ENCODE measurements at places on chromosomes 16 and 17.

DNA sequence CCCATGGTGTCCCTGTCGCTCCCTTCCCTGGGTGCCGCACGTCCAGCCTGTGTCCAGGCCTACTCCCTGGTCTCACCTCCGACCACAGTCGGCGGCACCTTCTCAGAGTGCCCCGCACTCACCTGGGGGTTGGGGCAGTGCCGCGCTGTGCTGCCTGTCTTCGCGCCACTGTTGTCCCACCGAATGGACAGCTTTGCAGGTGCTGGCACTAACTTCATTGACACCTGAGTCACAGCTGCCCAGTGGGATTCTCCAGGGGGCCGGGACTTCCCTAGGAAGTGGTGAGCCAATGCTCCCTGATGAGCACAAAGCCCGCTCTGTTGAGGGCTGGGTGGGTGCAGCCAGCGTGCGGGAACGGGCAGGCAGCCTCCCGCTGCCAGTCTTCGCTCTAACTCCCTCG, 24.3 kb upstream of the DBNDD1 start:
- no peak for DNase-seq

GRCh38 chr16:48441863-48442279, 56.7 kb upstream of the SIAH1 start:
- no peak for DNase-seq

DNA sequence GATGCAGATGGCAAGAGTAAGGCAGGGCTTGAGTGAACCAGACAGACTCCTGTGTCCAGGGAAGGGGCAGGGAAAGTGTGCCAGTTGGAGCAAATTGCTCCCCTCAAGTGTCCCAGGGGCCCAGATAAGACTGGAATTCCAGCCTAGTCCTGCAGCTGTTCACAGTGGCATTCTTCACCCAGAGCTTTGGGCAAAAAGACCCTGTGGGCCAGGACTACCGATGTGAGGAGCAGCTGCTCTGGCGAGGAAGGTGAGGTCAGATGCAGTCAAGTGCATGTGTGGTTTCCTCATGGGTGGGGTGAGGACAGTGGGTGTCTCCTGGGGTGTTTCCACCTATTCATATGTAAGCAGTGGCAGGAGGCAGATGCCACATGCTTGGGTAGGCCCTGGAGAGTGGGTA, 14.3 kb downstream of the NEUROD2 start:
- no peak for DNase-seq

DNA sequence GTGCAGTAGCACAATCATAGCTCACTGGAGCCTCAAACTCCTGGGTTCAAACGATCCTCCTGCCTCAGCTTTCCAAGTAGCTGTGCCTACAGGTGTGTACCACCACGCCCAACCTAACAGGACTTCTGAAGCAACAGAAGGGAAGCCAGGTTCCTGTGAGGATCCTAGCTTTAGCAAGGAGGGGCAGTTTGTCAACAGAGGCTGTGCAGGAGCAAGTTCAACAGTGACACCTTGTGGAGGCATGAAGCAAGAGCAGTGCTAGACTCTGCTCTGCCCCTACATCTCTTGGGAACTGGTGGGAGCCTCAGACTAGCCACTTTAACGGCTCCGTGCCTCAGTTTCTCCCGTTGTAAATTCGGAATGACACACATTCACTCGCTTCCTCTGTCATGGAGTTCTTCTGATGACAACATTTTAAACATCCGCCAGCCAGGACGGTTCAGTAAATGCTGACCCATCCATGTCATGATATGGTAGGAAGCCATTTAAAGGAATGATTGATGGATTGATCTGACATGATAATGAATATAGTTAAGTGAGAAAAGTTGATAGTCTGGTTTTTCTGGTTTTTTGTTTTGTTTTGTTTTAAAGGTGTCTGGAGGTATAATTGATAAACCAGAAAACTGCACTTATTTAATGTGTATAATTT, 218.7 kb downstream of the MRTFB start:
- DNase-seq = no peak

DNA sequence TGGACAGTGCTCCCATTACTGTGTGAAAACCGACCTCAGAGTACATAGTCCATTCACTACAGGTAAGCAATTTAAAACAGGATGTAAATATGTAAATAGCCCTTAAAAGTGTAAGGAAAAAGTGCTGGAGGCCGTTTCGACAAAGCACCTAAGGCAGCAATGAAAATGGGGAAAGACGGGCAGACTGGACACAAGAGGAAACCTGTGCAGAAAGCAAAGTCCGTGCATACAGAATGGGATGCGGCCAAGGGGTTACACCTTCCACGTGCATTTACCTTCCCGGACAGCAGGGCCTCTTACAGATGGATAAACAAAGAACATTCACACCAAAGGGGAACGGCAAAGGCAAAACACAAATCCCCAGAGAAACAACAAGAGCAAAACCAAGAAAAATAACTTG, 32.0 kb downstream of the LMF1 start:
- DNase-seq = no peak

DNA sequence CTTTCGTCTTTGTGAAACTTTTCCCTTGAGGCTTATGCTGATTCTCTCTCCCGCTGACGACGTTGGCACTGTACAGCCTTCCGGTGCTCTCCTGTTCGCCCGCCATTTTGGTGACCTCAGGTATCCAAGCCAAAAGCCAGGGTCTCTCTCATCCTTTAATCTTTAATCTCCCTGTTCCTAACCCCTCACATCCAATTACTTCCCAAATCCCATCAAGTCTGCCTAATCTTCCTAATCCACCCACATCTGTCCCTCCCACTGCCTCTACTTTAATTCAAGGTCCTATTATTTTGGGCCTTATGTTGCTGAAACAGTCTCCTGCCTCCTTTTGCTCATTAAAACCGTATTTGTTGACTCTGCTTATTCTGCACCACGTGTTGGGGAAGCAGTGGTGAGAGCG, 7.3 kb downstream of the WRAP53 start:
- no peak for DNase-seq

DNA sequence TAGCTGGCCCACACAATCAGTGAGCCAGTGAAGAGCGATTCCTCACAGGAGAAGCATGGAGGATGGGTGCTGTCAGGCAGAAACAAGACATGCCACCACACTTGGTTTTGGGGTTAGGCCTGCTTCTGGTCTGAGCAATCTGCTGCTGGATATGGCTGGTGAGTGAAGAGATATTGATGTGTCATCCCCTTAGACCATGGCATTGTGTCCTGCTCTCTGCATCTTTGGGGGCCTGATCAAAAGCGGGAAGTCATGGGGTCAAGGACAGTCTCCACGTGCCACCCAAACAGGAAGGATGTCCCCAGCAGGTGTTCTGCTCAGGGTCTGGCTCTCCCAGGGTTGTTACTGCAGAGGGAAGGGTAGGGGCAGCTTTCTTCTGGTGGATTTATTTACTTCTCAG, 140.7 kb downstream of the PRKCB start:
- no peak for DNase-seq

GRCh38 chr16:54577651-54578128, 291.1 kb upstream of the IRX3 start:
- no peak for DNase-seq

DNA sequence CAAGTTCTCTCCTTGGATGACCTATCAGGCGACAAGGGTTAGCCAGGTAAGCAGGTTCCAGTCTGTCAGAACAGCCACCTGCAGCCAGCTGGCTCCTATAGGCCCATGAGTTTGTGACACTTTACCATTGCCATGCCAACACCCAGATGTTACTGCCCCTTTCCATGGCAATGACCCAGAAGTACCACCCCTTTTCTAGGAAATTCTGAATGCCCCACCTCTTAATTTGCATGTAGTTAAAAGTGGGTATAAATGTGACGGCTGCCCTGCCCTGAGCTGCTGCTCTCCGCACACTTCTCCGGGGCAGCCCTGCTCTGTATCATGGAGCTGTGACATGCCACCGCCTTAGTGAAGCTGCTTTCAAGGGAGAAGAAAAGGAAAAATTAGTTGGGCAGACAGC, 10.0 kb upstream of the SECTM1 start:
- DNase-seq = no peak

DNA sequence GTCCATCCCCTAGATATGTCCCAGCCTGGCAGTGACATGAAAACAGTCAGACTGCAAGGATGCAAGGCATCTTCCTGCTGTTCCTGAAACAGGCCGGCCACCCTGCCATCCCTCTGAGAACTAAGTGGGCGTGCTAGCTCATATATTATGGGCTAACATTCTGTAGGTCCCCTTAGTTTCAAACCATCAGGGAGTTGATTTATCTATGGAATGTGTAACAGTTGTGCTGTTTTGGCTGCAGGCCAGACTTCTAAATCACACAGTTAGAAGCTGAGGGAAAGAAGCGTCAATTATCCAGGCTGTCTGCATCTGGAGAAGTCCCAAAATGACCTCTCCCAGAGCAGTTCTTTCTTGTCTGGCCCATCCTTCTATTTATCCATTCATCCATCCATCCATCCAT, 102.7 kb upstream of the DNAH9 start:
- no peak for DNase-seq

GRCh38 chr16:50480206-50480605, 68.0 kb upstream of the NKD1 start:
- no peak for DNase-seq

- DNase-seq = no peak
Observed at GRCh38 chr17:77865112-77865611, 93.3 kb upstream of the TNRC6C start.

- DNase-seq = no peak
Observed at GRCh38 chr16:55357241-55357640, 33.2 kb downstream of the IRX6 start.

- no peak for DNase-seq
Observed at GRCh38 chr16:75099075-75099667, 17.4 kb downstream of the LDHD start.

- no peak for DNase-seq
Observed at GRCh38 chr17:33447090-33447489, 154.0 kb upstream of the ASIC2 start.

- DNase-seq = no peak
Observed at GRCh38 chr16:2037115-2037514, 10.4 kb downstream of the NHERF2 start.

DNA sequence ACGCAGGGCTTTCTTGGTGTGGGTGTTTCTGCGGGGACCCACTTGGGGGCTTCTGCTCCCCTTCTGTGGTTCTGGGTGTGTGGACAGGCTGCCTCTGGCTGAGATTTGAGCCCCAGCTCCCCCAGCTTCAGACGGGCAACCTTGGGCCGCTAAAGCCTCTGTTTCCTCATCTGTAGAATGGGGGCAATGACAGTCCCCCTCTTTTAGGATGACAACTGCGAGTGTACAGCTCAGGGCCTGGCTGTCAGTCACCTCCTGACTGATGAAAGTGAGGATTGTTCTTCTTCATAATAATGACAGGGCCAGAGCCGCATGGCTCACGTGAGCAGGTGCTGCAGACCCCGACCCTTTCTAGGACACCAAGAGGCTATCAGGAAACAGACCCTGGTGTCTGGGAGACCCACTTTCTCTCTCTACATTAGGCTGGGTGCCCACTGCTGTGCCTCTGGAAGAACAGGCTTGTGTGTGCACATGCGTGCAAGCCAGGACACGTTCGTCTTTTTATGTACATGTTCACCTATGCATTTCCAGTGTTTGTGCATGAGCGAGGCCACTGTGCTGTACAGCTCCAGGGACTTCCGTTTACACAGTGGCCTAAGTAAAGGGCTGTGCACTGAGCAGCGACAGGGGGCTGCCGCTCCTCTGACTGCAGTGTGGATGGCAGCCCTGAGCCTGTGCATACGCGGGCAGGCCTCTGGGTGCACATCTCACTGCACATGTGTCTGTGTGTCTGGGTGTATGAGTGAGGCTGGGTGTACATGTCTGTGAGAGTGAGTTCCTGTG, 4.6 kb downstream of the SPNS3 start:
- no peak for DNase-seq

- DNase-seq = no peak
Observed at GRCh38 chr17:69630056-69630635, 215.6 kb downstream of the MAP2K6 start.

GRCh38 chr17:5511401-5512225, 25.2 kb downstream of the MIS12 start:
- DNase-seq = no peak

DNA sequence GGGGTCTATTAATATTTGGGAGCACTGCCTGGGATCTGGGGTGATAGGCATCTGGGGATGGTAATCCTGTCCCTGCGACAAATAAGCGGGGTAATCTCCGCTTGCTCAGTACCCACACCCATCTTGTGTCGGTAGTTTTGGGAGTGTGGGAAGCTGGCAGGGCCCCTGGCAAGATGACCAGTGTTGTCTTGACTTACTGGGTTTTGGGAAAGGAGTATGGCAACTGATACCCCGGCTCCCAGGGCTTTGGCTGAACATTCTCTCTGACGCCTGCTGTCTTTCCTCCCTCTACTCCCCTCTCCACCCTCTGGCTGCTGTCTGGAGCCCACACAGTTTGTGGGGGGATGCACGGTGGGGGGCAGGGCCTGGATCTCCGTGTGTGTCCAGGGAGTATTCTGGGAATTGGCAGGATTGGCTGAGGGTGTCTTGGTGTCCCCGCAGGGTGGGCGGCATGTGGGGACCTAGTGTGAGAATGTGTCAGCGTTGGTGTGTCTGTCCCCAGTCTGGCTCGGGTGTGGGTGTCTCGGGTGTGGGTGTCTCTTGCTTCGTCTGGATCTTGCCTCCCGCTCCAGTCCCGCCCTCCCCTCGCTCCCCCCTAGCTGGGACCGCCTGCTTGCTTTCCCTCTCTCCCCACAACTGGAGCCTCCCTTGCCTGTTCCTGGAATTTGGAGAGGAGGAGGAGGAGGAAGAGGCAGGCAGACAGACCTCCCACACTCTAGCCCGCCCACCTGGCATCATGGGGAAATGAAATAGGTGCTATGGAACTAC, 12.0 kb downstream of the RARA start:
- DNase-seq = no peak

- no peak for DNase-seq
Observed at GRCh38 chr17:10439816-10440215, 18.1 kb upstream of the MYH8 start.

- DNase-seq = no peak
Observed at GRCh38 chr17:1847191-1847590, 17.4 kb downstream of the RPA1 start.

DNA sequence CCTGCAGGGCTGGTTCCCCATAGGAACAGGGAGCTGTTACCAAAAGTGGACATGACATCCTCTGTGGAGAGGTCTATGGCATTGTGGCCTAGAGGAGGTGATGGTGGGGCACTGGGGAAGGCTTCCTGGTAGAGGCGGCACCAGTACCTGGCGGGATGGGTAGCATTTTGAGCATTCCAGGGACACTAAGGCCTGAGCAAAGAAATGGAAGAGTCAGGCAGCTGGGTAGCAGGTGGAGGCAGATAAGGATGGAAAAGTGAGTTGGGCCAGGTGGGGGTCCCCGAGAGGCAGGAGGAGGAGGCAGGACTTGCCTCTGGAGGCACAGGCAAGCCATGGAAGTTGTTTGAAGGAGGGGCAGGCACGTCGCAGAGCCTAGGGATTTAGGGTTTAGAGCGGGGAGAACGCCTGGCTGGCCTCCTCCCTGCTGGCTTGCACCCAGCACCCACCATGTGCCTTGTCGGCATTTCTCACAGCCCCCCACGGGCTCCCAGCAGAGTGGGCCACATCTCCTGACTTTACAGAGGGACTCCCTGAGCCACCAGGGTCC, 5.1 kb upstream of the ADCY7 start:
- DNase-seq = no peak

- no peak for DNase-seq
Observed at GRCh38 chr16:69187446-69188235, 677 bp downstream of the SNTB2 start.

GRCh38 chr16:87541147-87541871, 48.5 kb upstream of the ZCCHC14 start:
- DNase-seq = no peak

- DNase-seq = no peak
Observed at GRCh38 chr16:27739606-27740357, 189.8 kb downstream of the KATNIP start.

GRCh38 chr17:57908278-57908677, 46.9 kb downstream of the CUEDC1 start:
- no peak for DNase-seq

GRCh38 chr17:82804442-82805191, 35.2 kb downstream of the ZNF750 start:
- DNase-seq = no peak
